AG04449 (cell line): ENCODE measurements at places on chromosomes 3 and 15.

DNA sequence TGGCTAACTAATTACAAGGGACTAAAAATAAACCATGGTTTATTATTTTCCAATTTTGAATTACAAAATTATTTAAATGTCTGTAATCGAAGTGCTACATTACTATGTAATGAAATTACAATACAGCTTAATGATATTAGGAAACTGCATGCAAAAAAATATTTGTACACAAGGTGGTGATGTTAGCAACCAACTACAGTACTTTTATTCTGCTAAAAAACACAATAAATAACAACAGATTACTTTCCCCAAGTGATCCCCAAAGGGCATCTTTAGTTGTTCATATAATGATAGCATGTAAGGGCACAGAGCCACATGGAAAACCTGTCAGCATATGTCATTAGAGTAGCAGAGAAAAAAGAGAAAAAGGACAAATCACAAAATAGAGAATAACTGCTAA lies 147.5 kb upstream of the SOX2 start:
- no peak for DNase-seq

DNA sequence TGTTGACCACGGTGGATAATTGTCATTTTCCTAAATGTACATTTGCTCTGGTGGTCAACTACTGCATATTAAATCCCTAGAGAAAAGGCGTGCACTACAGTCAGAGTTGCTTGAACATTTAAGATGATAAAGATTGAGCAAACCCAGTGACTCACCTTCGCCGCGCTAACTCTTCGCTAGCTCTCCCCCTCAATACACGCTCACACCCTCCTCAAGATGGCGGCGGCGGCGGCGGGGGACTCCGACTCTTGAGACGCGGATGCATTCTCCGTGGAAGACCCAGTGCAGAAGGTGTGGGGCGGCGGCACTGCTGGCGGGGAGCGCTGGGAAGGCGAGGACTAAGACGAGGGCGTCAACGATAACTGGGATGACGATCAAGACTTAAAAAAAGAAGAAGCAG lies 79.8 kb upstream of the PFN2 start:
- DNase-seq = no peak

DNA sequence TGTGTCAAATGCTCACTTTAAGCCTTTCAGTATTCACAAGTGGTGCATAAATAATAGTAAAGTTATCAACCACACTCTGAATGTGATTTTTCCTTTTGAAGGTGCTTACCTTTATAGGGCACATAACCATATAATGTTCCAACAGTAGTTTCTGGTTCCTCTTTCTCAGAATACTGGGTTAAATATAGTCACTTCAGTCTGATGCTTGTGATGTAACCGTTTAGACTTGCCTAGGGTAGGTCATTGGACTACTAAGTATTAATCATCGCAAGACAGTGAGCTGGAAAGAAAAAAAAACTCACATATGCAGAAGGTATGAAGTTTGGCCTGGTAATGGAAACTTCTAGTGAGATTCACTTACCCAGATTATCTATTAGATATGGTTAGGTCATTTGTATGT lies 1.9 kb downstream of the KBTBD8 start:
- DNase-seq = no peak

GRCh38 chr3:51975852-51976549 lies 1.1 kb downstream of the ABHD14A start:
- DNase-seq = no peak

- DNase-seq = no peak
These were observed 1.5 kb downstream of the ABCC5 start for GRCh38 chr3:184016169-184016570.
